ENCODE measurements at places on chromosomes 11 and 22.

DNA sequence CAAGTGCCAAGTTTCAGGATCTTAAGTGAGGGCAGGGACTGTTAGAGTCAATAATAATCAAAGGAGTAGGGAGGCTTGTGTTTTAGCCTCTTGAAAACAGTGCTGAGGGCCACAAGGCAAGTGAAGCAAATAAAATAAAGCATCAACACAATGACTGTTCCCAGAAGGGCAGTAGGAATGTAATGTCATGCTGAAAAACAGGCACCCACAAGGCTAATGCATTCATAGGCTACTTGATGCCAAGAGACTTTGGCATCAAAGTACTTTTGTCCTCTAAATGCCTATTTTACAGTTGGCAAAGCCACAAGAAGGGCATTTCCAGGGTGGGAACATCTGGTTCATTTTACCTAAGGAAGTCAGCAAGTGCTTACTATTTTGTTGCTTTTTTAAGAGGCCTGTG is 22.9 kb downstream of the RAB39A start:
- no peak for DNase-seq

DNA sequence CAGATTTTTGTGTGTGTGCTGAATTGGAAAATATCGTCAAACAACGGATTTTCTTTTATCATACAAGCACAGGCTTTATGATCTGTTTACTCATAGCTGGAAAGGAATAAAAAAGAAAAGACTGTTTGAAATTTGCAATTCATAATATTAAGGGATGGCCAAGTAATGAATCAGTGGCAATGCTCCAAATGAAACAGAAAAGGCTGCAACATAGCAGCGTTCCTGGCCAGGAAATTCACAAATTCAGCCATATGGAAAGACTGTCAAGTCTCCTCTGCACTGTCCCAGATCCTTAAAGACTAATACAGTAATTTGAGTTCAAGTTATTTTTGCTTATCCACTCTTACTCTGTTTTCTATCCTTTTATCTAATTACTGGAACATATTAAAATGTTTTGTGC is 98.2 kb downstream of the MSANTD4 start:
- no peak for DNase-seq

DNA sequence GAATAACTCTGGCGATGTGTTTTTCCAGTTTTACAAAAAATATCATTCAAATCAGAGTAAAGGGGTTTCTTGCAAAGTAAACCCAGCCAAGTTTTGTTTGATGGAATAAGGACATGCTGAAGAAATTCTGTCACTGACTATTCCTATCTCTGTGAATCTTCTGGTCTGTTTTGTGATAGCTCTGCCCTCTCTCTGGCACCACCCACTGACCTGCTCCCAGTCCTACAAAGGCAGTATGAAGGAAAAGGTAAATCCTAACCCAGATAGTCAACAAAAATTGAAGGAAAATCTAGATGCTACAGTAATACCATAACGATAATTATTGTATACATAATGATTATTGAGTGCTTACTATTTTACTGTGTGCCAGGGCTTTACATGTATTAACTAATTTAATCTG is 76.3 kb upstream of the TP53AIP1 start:
- DNase-seq: no peak

- DNase-seq: no peak
Measured at GRCh38 chr22:27488456-27489177, 312.9 kb downstream of the MN1 start.

DNA sequence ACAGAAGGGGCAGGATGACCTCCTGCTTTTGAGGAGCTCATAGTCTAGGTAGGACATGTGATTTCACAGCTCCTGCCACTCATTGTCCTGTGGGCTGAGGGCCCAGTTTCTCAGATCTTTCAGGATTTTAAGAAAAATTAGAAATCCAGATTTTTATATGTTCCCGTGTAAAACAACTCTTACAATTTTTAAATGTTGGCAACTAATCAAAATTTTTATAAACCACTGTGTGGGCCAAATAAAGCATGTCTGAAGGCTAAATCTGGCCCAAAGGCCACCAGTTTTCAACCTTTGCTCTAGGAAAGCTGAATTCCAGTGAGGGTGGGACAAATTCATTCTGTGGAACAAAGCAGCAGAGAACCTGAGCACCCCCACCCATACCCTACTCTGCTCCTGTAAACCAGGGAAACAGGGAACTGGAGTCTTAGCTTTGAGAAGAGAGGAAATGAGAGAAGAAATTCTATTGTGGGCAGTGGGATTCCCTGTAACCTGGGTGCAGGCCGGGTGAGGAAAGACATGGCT is 20.6 kb downstream of the LRRC32 start:
- no peak for DNase-seq

GRCh38 chr22:42414021-42414420 is 18.2 kb downstream of the NFAM1 start:
- no peak for DNase-seq

GRCh38 chr22:22111267-22111751 is 128.7 kb upstream of the TOP3B start:
- DNase-seq: no peak

All from CD4-positive, alpha-beta T cell treated with Interferon alpha-2 for 1 hour (primary cell).